RPMI7951 (cell line): ENCODE measurements at places on chromosomes 11 and 22. TPM values are rescaled to one million over a fixed set of nuclear protein-coding genes. Genes with fewer than 3 reads are reported as not detected.

C11orf86 gene
- not detected in 2 replicates for total RNA-seq

OR10A2 gene
- not detected in 2 replicates for total RNA-seq

NLRP6 gene
- total RNA-seq, result not detected in 2 replicates

CCDC188 gene
- 0.68 TPM in 1 of 2 replicates, not detected in the other for total RNA-seq

UCP3 gene
- total RNA-seq, result 0.10 and 0.60 TPM in 2 replicates

CAVIN3 gene
- 200 and 367 TPM in 2 replicates for total RNA-seq

SSTR3 gene
- not detected in 2 replicates for total RNA-seq

CDC42BPG gene
- 0.20 TPM in 1 of 2 replicates, not detected in the other for total RNA-seq

CHST1 gene
- total RNA-seq, result 0.20 and 0.36 TPM in 2 replicates

MYO18B gene
- 0.24 and 0.29 TPM in 2 replicates for total RNA-seq
